Mammary epithelial cell (primary cell): ENCODE measurements at places on chromosomes 3 and 15.

- DNase-seq = peak; percentile 71
Observed at GRCh38 chr3:37660782-37661181, 200.9 kb upstream of the CTDSPL start.

DNA sequence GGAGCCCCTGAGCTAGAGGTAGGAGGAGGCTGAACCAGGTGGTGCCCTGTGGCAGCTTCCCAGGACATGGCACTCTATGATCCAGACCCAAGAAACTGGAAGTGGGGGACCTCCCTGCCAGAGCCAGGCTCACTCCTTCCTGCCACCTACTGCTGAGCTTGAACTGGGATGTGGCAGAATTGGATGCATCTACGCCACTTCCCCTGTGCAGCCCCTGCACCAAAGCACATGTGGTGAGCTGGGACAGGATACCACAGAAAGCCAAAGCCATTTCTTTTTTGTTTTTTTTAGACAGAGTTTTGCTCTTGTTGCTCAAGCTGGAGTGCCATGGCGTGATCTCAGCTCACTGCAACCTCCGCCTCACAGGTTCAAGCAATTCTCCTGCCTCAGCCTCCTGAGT, 518.0 kb upstream of the PPP2R3A start:
- DNase-seq = no peak

DNA sequence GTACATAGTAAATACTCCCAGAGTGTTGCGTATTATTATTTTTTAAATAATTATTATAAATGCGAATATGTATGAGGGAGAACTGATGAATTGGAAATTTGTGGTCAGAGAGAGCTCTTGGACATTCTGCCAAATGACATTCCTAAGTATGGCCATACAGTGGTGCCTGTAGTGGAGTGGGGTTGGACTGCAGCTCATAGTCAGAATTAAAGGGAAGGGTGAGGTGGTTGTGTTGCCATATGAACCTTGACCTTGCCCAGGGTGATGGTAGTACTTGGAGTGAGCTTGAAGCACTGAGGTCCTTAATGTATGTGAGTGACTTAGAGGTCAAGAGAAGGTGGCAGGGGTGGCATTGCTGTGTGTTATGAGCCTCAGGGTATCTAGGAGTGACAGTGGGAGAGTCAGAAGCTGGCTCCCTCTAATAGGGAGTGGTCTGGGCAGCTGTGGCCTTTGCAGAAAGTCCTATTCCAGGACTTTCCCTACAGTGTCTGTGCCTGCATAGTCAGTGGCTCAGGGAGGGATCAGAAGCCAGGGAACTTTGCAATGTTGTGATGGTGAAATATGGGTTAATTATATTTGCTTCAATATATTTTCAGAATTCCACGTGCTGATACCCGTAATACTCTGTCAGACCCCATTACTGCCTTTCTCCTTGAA, 26.2 kb downstream of the PDE8A start:
- no peak for DNase-seq

DNA sequence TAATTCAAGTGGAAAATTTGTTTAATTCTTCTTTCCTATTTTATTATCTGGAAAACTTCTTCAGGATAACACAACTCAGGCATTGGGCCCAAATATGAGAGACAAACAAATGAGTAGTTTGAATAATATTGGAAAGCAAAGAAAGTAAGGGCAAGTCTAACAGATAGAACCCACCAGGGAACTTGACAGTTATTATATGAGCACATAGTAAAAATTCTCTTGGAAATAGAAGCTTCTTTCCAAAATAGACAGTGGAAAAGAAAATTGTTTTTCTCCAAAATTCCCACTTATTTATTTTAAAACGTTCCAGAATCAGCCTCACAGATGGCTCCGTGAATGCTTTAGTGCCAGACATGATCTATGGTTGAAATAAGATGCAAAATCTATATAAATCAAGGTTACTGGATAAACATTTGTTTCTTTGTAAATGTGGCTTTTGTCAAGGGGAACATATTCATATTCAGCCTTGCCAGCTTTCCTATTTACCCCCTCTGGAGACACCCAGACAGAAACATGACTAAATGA, 23.9 kb downstream of the LDHAL6B start:
- no peak for DNase-seq

- DNase-seq = peak; percentile 82
Observed at GRCh38 chr3:170703121-170703588, 117.3 kb upstream of the SLC7A14 start.

DNA sequence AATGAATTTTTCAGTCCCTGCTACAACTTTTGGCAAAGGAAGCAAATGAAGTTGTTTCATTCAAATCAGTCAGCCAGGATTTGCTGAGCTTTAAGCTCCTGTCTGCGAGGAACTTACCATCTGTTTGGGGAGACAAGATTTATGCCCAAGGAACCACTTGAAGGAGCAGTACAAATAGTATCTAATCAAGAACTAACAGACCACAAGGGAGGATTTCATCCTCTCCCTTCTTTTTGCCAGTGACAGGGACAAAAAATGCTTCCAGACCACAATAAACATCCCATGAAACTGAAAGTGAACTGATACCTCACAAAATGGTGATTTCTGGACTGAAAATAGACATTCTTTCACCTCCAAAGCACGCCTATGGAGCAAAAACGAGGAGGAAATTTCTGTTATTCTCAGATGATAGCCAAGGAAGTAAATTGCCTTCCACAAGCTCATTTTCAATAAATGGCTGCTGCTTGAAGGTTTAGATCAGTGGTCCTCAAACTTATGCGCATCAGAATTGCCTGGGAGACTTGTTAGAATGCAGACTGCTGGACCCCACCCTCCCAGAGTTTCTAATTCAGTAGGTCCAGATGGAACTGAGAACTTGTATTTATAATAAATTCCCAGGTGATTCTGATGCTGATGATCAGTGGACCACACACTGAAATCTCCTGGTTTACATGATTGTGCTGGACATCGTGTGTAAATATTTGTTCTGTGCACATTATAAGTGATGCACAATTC, 202.4 kb upstream of the GADL1 start:
- no peak for DNase-seq

DNA sequence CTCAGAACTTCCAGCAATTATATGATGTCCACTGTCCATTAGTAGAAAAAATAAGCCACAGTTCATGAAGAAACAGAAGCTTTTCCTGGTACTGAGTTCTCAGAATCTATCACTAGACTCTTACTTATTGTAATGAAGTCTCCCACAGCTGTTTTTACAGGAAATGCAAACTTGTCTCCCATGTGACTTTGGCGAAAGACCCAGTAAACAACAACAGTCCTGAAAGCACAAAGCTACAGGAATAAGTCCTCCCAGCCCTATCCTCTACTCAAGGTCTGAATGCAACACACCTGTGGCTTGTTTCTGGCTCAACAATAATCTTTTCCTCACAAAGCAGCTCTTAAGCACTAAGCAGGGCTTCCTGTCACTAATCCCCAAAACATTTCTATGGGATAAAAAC, 55.9 kb downstream of the EOMES start:
- DNase-seq = no peak

- DNase-seq = no peak
Observed at GRCh38 chr3:16719426-16719825, 114.2 kb upstream of the DAZL start.

DNA sequence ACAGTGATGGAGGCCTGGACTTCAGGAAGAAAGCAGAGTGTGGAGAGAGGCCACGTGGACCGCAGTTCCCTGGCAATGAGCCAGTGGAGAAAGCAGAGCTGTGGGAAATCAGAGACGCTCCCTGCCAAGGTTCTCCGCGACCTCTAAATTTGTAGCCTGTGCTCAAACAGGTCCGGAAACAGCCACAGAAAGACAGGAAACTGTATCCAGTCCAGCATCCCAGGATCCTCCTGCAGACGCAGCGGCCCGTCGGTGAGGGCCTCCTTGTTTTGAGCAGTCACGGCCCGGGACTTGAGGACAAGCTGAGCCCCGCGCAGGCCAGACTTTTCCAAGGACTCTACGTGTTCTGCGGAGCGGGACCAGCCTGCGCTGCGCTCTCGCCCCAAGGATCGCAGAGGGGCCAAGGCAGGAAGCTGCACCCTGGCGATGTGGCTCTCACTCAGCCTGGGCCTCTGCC, 22.3 kb downstream of the RPSA start:
- no peak for DNase-seq

GRCh38 chr3:127037418-127037841, 54.5 kb downstream of the PLXNA1 start:
- DNase-seq = no peak
